Vagina (tissue), 2 donors: ENCODE measurements at places on chromosomes 6 and 20.

DNA sequence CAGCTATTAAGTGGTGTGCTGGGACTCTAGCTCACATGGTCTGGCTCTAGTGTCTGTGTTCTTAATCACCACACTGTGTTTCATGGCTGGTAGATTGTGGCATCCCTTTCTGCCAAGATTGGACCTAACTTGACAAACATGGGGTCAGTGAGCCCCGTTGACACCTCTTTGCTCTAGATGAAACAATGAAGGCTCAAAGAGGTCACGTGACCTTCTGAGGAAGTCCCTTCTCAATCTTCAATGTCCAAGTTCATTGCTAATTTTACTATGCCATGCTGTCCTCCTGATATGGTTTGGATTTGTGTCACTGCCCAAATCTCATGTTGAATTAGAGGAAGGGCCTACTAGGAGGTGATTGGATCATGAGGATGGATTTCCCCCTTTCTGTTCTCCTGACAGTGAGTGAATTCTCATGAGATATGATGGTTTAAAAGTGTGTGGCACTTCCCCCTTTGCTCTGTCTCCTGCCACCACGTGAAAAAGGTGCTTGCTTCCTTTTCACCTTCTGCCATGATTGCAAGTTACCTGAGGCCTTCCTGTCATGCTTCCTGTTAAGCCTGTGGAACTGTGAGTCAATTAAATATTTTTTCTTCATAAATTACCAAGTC, 177.8 kb upstream of the MYLIP start:
- DNase-seq = no peak

DNA sequence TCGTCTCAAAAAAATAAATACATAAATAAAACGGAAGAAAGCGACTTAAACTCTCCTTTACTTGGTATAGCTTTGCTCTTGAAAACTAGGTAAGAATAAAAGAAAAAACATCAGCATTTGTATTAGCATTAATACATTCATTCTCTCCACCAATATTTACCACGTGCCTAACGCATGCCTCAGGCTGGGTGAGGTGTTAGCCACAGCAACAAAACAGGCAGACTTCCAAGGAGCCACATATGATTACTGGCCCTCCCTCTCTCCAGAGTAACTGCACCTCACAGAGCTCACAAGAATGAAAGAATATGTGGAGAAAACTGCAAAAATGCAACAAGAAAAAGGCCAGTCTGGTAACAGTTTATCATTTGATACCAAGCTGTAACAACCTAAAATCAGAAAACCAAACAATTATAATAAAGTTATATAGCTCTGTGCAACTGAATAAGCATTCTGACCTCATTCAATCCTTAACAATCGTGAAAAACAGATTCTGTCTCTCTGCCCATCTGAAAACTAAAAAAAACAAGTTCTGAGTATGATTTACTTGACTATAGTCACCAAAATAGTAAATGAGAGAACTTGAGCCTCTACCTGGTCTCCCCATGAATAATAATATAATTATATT, 5.2 kb downstream of the NAPB start:
- no peak for DNase-seq

DNA sequence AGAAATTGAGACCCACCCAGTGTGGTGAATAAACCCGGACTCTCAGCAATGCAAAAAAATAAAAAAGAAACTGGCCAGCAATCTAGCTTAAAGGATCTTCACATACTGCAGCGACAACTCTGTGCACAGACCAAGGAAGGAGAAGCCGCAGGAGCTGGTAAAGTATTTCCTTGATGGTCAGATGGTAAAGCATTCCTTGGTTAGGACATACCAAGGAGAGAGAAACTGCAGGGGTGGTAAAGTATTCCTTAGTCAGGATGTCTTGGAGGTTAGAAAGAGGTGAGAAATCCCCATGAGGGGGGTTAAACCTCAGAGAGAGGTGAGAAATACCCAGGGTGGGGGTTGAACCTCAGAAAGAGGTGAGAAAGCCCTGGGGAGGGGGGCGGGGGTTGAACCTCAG, 86.8 kb downstream of the PLG start:
- DNase-seq = no peak

- DNase-seq = no peak
Measured at GRCh38 chr6:107444277-107444676, 15.1 kb downstream of the PDSS2 start.

GRCh38 chr6:25874822-25875562, 949 bp upstream of the SLC17A3 start:
- no peak for DNase-seq

- no peak for DNase-seq
Measured at GRCh38 chr6:48318670-48319069, 207.7 kb upstream of the PTCHD4 start.

DNA sequence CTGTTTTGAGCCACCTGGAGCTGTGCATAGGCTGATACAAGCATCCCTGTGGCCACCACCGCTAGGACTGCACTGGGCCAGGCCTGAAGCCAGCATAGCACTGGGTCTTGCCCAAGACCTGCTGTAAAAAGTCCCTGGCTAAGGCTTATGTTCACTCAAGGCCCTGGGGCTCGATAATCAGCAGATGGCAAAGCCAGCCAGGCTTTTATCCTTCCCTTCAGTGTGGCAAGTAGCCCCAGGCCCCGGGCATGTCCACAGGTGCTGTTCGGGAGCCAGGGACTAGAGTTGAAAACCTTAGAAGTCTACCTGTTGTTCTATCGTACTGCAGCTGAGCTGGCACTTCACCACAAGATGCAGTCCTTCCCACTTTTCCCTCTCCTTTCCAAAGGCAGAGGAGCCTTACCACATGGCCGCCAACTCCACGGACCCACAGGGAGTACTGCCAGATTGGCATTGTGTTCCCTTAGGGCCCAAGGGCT, 226.4 kb upstream of the ZNF217 start:
- DNase-seq = no peak

DNA sequence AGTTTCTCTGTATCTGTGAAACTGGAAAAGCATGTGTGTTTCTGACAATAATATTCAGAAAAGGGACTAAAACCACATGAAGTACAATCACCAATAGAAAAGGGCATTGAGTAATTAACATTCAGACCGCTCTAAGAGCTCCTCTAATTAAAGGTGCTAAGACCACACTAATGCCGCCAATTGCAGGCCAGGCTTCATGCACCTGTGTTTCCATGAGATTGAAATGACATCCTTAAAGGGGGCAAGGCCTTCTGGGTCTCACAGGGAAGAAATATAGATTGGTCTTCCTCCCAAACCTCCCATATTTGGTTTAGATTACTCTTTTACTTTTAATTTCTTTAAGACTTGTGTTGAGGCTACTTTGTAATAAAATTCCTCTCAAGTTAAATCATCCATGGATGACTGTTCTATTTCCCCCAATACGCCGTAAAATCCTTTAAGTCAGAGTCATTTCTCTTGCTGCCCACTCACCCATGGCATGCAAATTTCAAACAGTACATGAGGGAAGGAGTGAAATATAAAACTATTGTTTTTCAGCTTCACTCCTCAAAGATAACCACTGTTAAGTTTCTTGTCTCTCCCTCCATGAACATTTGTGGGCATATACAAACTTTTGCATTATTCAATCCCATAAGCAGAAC, 110.6 kb downstream of the UBE3D start:
- no peak for DNase-seq

GRCh38 chr20:56781108-56781739, 152.1 kb downstream of the TFAP2C start:
- DNase-seq = no peak

DNA sequence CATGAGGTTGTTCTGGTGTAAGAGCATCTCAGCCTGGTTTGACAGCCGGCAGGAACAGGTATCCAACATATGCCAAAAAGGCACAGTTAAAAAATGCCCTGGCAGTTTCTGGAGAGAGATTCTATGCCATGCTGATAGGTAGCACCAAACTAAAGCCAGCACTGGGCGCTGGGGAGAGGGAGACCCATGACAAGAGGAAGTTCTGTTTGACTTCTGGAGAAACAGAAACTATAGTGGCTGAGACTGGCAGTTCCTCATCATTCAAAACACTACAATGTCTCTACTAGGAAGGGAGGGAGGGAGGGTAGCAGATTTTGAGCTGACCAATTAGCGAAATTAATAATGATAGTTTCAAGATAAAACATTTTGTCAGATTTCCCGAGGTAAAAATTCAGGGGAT, 174.1 kb downstream of the ADAT2 start:
- DNase-seq = no peak

DNA sequence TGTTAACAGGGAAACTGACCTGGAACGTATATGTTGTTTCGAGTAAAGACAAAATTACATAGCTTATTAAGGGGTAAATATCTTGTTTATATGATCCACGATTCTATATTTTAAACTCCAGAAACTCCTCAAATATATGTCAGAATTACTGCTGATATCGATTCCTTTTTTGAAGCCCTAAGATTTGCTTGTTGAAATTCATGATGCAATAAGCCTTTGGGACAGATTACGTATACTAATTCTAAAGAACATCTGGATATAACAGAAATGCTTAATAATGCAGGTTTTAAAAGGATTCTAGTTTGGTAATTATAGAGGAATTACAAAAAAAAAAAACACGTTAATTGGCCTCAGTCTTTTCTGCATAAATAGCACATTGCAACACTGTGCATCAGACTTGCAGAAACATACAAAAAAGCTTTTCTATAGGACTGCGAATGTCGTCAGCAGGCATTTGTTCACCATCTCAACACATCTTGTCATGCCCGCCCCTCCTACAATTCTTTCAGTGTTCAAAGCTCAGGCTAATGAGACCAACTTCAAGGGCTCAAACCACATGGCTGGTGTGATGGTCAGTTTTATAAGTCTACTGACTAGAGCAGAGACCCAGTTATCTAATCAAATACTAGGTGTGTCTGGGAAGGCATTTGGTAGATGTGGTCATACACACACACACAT, 74.9 kb downstream of the AGPAT4 start:
- no peak for DNase-seq

DNA sequence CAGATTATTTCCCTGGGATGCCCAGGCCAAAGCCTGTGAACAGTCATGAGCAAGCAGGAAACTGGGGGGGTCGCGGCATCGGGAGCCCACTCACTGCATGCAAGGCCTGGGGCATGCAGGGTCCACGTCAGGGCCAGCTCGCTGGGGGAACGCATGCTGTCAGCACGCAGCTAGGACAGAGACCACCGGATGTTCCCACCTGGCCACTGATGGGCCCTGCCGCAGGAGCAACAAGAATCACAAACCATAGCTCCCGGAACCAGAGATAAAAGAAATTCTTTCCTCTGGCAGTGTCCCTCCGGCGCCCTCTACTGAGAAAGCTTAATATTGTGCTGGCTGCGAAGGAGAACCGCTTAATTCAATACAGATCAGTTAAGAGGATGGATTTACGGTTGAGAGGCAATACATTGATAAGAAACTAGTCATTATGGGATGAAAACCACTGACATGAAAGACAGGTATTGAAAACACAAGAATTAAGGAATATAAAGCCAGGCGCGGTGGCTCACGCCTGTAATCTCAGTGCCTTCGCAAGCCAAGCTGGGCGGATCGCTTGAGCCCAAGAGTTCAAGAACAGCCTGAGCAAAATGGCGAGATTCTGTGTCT, 32.6 kb downstream of the C6orf15 start:
- DNase-seq = no peak
